NCI-H1930 (cell line): ENCODE measurements at places on chromosomes 7 and 10.

GRCh38 chr10:18424200-18424599 is 227.2 kb downstream of the NSUN6 start:
- no peak for DNase-seq

DNA sequence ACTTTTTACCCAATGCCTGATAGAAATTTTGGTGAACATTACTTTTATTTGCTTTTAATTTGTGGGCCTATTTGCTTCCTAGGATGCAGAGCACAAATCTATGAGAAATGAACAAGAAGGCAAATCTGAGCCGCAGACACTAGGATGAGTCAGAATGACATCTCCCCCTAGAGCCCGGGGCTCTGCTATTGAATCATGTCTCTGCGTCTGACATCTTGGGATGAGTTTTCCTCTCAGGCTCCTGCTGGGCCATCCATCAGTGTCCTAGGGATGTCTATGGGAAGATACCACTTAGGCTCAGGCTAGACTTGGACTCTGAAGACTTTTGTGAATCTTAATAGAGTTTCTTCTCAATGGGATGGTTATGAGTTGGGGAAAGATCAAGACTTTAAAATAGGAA is 157.3 kb upstream of the MTPN start:
- no peak for DNase-seq

GRCh38 chr7:20543500-20543899 is 72.0 kb upstream of the ABCB5 start:
- no peak for DNase-seq

GRCh38 chr10:63642808-63643207 is 121.6 kb downstream of the REEP3 start:
- DNase-seq: no peak

GRCh38 chr7:157599491-157599890 is 262.7 kb downstream of the DNAJB6 start:
- no peak for DNase-seq

GRCh38 chr7:140060243-140060630 is 2.5 kb downstream of the PARP12 start:
- DNase-seq: no peak
